ENCODE measurements at places on chromosomes 11 and 22. TPM values are rescaled to one million over a fixed set of nuclear protein-coding genes. Genes with fewer than 3 reads are reported as not detected.
A peak's percentile ranks its signal among the peaks of the same experiment; 100 is the strongest.

The EED gene
- total RNA-seq = 7.5 TPM

- no peak for DNase-seq
Observed at GRCh38 chr11:96050435-96051182, 126.7 kb upstream of the MTMR2 start.

GRCh38 chr11:123973816-123974215, 3.8 kb downstream of the OR10S1 start:
- no peak for DNase-seq

GRCh38 chr11:126483621-126484195, 128.2 kb downstream of the ST3GAL4 start:
- DNase-seq = no peak

- DNase-seq = no peak
Observed at GRCh38 chr11:133747409-133747808, 97.9 kb downstream of the SPATA19 start.

- no peak for DNase-seq
Observed at GRCh38 chr11:34405079-34405858, 33.5 kb upstream of the CAT start.

DNA sequence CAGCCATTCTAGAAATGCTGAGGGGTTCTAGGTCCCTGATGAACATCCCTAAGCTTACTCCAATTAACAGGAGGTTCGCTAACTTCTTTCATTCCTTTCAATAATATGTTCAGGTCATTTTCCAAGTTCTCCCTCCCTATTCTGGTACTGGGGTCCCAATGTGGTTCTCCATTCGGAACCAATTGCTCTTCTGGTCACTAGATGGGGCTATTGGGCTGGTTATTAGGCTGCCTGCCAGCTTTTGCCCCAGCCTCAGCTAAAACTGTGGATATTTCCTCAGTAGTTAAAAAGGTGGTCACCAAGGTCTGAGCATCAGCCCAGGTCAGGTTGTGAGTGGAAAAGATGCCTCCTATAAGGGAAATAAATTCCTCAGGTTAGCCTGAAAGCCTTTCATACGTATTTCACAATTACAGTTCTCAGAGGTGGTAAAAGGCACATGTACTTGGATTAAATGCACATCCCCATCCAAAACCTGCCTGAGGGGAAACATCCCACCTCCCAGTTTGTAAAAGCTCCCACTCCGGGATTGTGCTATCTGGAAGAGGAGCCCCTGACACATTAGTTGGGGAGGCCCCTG, 161.1 kb upstream of the CCDC179 start:
- peak; percentile 22 for DNase-seq
